ENCODE measurements at places on chromosomes 16 and 17.

GRCh38 chr16:88702371-88703210 lies 3.6 kb downstream of the RNF166 start:
- no peak for DNase-seq

DNA sequence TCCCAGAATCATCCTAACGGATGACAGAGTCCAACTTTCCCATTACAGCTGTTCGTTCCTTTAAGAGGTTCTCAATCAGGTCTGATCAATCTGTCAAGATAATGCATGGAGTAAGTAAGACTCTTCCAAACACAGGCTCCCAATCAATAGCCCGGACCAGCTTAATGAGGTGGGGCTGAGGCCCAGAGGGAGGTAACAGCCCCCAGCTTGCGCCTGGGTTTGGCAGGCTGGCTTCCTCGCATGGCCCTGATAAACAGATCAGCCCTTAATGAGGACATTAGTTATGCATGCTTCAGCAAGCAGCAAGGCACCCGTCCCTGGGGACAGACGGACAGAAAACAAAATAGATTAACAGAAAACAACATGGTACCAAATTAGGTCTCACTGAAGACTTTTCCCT lies 145.7 kb downstream of the ZFHX3 start:
- no peak for DNase-seq

DNA sequence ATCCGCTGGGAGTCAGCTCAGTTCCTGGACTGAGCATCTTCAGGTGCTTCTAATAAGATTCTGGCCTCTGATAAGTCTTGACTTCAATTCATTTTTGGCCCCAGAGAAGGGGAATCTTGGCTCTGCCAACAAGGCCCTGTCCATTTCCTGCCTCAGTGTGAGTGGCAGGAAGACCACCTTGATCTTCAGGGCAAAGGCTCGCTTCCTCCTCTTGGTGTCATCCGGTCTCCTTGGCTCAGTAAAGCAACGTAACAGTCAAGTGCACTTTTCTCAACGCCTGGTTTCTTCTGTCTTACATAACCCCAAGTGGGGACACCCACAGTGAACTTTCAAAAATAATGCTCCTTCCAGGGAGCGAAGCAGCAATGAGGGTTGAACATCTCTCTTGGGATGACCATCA lies 169.8 kb downstream of the PRKCB start:
- DNase-seq: no peak

- no peak for DNase-seq
These were observed 54.9 kb downstream of the RGS9 start for GRCh38 chr17:65191811-65192740.

- no peak for DNase-seq
These were observed 34.1 kb upstream of the SLC38A10 start for GRCh38 chr17:81328978-81329926.

DNA sequence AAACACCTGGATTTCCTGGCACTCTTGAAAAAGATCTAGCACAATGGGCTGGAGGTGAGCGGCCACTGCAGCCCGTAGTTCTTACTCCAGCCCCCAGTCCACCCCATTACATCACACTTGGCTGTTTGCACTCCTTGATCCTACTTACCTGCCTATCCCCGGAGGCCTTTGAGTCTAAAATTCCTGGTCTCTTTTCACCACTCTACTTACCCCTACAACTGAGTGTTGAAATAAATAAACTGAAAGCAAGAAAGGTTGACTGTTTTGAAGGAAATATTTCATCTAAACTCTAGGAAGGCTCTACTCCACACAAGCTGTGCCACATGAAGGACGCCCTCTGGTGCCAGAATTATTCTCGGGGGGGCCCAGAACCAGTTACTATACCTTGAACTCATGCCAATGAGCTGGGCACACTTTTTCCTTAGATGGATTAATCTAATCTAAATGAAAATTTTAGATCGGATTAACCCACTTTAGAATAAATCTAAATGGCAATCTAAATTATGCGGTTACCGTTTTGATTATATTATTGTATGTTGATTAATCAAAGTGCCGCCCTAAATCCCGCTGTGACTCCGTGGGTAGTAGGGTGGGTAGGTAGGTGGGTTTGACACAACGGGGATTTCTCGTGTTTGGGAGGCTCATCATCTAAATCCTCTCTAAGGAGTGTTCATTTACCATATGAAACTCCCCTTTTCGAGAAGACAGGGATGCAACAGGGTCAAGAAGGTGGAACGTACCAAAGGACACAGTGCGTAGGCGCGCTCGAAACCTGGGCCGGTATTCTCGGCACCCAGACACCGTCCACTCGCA lies 651 bp upstream of the EIF1 start:
- DNase-seq: peak; percentile 47

GRCh38 chr16:80804526-80805383 lies at the start of gene CDYL2:
CDYL2 (minus strand) TSS chr16:80804598; CDS start chr16:80804173, 425 bp downstream.
- no peak for DNase-seq

DNA sequence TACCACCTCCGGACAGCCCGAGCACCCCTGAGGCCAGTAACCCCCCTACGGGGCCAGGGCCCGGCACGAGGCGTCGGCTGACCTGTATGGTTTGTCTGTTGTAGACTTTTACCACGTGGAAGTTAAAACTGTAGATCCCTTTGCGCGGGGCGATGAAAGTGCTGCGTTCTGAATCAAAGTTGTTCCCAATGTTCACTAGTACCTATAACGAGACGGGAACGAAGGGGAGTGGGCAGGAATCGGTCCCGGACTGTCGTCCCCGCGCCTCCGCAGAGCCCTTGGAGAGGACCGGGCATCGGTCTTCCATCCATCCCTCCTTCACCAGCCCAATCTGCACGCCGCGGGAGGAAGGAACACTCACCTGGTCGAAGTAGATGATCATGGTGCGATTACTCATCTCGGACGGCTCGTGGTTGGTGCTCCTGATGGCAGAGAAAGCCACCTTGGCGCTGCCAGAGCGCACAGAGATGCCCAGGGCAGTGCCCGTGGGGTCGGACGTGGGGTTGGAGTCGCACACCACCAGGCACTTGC lies 732 bp downstream of the CBLN1 start:
- DNase-seq: no peak

- no peak for DNase-seq
These were observed 5.7 kb downstream of the ENGASE start for GRCh38 chr17:79080349-79080748.

- no peak for DNase-seq
These were observed 31.1 kb downstream of the ADCY7 start for GRCh38 chr16:50297301-50298074.

GRCh38 chr17:6633263-6633662 lies 7.2 kb downstream of the KIAA0753 start:
- DNase-seq: no peak

GRCh38 chr17:80839026-80839345 lies 152.7 kb upstream of the CHMP6 start:
- DNase-seq: no peak

DNA sequence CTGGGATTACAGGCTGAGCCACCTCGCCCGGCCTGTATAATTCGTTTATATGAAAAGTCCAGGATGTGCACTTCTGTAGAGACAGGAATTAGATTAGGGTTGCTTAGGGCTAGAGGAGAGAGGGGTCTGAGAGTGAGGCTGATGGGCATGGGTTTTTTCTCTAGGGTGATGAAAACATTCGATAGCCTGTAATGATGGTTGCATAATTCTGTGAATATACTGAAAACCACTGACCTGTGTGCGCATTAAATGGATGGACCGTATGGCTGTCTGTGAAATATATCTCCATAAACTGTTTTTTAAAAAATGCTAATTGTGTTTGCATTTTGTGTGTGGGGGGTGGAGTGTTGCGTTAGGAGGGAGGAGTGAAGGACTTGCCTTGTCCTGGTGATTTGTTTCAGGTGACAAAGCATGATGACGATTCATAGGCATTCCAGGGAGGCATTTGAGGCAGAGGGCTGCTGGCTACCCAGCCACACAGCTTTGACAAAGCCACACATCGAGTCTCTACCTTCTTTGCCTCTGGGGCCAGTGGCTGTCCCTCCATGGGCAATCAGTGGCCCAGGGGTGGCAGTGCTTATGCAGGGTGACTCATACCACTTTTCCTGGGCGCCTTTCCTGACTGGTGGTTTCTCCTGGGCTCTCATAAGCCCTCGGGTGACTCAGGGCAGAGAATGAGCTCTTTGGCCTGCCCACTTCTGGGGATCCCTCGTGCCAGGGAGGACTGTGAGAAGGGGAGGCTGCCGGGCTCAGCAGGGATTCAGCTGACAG lies 148.5 kb upstream of the WSCD1 start:
- no peak for DNase-seq

- no peak for DNase-seq
These were observed 7.4 kb upstream of the HSD17B2 start for GRCh38 chr16:82027629-82028064.

DNA sequence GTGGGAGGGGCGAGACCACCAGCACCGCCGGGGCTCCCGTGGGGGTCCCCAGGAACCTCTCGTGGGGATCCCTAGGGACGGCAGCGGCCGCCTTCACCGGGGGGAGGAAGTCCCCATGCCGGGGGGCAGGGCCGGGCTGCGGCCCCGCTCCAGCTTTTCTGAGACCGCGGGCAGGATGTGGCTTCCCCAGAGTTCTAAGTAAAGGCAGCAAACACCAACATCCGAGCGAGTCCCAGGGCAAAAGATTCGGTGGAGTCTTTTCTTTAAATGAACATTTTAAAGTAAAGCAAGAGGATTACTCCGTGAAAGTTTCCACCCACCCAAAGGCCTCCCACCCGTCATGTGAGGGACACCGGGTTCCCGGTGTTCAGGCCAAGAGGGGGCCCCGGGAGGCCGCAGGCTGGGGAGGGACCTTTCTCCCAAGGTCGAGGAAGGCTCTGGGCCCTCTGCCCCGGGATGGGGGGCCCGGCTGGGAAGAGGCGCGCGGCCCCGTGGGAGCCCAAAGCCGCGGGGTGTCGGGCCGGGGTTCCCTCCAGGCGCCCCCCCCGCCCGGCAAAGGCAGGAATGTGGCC lies 137.2 kb upstream of the RPH3AL start:
- DNase-seq: no peak

GRCh38 chr16:79809376-79809775 lies 208.8 kb upstream of the MAF start:
- DNase-seq: no peak

GRCh38 chr17:71933306-71933705 lies 187.5 kb upstream of the SOX9 start:
- no peak for DNase-seq

DNA sequence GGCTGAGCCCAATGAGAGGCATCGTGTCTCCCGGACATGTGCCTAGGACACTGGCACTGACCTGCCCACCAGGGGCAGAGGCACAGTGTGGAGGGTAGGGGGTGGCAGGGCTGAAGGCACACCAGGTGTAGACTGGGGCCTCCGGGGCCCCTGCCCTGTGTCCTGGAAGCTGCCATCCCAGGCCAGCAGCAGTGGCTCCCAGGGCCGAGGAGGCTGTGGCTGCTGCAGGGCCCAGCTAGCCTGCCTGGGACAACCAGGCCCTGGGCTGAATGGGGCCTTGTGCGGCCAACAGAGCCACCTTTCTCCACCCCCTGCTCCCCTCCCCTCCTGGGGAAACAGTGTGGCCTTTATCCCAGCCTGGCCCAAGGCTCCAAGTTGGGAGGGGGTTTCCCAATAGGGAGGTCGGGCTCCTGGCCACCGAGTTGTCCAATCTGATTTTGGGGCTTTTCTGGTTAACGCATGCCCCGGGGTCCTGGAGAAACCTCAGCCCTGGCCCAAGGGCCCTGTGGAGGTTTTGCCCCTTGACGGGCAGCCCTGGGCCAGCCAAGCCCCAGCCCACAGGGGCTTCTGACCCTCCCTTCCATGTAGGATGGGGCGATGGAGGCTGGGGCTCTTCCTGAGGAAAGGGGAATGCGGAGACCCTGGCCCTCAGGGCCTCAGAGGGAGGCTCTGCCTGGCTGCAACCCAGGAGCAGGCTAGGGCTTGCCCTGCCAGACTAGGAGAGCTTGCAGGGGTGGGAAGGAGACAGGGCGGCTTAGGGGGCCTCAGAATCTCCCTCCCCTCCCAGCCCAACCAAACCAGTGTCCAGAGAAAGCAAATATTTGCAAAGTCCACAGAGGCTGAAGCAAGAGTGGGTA lies 4.2 kb downstream of the MTSS2 start:
- DNase-seq: no peak

DNA sequence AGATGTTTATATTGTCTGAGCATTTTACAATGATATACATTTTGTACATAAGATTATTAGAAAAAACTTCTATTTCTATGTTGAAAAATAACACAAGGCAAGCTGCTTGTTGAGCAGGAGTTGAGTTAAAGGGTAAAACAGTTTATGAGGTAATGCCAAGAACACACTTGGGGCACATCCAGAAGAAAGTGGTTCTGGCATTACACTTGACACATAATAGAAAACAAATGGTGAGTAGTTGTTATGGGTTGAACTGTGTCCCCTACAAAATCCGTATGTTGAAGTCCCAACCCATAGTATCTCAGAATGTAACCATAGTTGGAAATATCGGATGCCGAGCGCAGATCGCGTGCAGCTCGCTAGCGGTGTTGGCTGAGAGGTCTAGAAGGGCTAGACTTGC lies 354.3 kb upstream of the GOT2 start:
- DNase-seq: no peak

DNA sequence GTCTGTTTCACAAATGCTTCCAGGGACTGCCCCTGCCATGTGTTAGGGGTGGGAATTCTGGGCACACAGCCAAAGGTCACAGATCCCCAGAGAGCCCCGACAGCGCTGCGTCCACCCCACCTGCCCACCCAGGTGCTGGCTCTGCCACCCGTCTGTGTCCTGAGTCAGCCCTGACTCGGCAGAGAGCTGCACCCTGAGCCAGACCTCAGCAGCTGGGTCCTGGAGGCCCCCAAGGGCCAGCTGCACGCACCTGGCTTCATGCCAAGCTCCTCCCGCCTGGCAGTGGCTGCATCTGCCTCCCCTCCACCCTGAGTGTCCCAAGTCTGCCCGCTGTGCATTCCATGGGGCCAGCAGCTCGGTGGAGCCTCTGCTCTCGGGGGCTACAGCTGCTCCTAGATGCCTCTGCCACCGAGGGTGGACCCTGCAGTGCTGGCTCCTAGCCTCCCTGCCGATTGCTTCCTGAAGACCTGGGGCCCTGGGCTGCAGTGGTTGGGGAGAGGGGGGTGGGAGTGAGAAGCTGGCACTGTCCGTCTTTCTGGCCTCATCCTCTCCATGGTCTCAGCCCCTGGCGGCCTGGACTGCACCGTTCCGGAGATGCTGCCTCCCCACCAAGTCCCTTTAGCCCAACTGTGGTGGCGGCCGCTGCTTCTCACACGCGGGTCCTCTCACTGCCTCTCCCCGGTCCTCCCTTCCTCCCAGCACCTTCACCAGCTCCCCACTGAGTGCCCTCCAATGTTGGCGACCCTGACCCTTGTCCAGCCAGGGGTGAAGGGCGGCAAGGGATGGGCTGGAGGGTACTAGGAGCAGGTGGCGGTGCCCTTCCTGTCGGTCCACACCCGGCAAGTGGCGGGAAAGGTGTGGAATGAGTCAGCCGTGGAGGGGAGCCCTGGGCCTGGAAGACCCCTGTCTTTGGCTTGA lies 3.0 kb downstream of the SECTM1 start:
- no peak for DNase-seq

DNA sequence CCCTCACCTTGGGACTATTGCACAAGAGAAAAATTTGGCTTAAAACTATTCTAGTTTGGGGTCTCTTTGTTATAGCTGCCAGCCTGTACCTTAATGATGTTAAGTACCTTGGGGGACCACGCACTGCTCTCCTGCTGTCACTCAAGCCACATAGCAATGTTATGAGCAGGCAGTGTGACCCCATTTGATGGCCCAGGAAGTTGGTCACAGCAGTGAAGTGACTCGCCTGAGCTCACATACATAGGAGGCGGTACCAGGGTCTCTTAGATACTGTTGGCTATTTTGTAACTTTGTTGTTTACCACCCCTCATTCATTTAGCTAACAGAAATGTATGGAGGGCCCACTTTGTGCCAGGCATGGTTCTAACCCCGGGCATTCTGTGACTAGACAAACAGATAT lies 16.4 kb downstream of the KCNG4 start:
- no peak for DNase-seq
